ENCODE measurements at places on chromosomes 6 and 20.
A peak's percentile ranks its signal among the peaks of the same experiment; 100 is the strongest.

- DNase-seq: no peak
Observed at GRCh38 chr20:53395188-53395923, 198.3 kb downstream of the ZNF217 start.

- no peak for DNase-seq
Observed at GRCh38 chr20:41468994-41469600, 102.5 kb upstream of the EMILIN3 start.

- no peak for DNase-seq
Observed at GRCh38 chr20:22106308-22106938, 401.0 kb downstream of the PAX1 start.

GRCh38 chr6:107625264-107625663 lies 135.3 kb downstream of the SOBP start:
- no peak for DNase-seq

DNA sequence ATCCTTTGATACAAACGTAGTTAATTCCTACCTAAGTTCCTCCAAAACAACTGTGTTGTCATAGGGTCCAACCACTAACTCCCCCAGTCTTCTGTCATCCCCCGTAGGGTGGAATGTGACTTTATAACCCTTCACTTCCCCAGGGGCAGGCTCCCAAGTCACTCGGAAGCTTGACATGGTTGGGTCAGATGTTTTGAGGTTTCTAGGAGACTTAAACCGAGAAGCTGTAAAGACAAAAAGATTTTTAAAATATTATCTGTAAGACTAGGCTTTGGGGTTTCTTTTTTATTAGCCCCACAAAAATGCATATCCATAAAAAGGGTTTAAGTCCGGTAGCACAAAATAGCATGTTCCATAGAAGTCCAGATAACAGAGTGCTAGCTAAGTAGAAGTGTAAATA lies 50.2 kb downstream of the COL12A1 start:
- no peak for DNase-seq

GRCh38 chr20:21522481-21523280 lies 8.8 kb upstream of the NKX2-2 start:
- DNase-seq: no peak

GRCh38 chr20:58026361-58026760 lies 202.1 kb downstream of the ANKRD60 start:
- DNase-seq: no peak

- DNase-seq: peak; percentile 80
Observed at GRCh38 chr20:40962733-40963504, 65.7 kb upstream of the TOP1 start.

GRCh38 chr6:164195942-164196281 lies 781.4 kb downstream of the QKI start:
- no peak for DNase-seq

DNA sequence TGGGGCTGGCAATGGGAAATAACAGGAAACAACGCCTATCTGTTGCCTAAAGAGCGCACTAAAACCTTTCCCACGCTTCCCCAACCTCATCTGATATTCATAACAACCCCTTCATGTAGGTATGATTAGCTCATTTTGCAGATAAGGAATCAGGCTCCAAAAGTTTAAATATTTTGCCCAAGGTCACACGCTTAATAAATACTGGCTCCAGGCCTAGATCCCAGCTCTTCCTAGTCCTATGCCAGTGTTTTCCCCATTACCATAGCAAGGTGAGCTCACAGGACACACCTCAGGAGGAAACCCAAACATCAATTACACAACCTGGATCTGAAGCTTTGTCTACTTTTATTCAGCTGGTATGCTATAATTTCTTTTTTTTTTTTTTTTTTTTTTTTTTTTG lies 19.6 kb downstream of the MBOAT1 start:
- DNase-seq: no peak

DNA sequence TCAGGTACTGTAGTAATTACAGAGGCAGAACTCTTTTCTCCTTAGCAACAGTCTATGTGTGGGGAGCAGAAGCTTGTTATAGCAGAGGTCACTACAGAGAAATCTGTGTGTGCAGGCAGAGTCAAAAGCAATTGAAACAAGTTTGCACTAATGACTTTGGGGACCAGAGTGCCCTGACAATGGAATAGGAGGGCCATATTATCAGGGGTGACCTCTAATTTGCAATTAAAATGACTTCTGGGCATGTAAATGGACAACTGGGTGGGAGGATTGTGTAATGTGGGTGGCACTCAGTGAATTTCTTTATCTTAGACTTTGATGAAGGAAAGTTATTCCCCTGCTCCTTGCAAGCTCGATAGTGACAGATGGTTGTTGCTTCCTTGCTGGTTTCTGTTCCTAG lies 127.2 kb downstream of the PLCB4 start:
- DNase-seq: no peak

DNA sequence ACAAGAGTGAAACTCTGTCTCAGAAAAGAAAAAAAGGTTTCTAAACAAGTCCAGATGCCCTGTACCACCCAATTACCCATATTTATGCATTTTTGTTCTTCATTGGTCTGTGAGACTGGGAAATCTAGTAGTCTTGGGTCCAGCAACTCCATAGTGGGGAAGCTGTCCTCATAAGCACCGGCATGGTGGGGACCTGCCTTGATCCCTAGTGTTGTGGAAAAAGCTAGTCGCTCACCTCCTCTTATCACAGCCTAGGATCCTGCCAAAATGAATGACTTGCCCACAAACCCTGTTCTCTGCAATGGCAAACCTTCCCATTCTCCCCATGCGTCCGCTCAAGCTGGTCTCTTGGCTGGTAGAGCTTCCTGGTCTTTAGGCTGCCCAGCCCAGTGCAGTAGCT lies 38.3 kb upstream of the GABRR1 start:
- no peak for DNase-seq

GRCh38 chr20:37622728-37623127 lies 71.1 kb upstream of the CTNNBL1 start:
- DNase-seq: no peak

GRCh38 chr6:36873612-36874442 lies 776 bp downstream of the PPIL1 start:
- no peak for DNase-seq

DNA sequence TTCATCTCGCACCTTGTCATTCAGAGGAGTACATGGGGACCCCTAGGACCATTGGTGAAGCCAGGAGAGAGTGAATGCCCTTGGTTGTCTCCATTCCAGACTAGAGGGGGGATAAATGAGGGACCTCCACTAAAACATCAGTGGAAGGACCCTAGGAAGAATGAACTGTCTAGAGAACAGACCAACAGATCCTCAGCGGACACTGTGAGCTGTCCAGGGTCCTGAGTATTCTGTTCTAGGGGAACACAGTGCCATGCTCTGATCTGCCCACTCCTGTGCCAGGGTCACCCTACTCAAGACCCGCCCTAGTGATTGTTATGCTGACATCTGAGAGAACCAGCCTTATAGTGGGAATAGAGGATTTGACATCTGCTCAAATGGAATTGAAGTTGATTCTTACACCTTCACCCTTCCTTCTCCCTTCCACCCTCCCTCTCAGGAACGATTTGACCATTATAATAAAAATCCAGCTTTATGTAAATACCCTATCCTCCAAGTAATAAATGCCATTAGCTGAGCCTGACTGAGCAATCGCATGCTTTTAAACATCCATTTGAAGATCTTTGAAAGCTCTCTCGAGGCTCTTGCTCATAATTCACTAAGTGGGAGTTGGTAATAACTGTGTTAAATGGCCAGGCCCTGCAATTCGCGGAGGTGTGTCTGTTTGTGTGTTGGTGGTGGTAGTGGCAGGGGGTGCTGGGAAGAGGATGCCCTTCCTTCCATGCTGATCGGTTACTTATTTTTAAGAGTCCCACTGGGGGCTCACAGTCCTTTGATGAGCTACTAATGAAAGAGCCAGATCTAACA lies 43.6 kb upstream of the SLC32A1 start:
- DNase-seq: peak; percentile 39

DNA sequence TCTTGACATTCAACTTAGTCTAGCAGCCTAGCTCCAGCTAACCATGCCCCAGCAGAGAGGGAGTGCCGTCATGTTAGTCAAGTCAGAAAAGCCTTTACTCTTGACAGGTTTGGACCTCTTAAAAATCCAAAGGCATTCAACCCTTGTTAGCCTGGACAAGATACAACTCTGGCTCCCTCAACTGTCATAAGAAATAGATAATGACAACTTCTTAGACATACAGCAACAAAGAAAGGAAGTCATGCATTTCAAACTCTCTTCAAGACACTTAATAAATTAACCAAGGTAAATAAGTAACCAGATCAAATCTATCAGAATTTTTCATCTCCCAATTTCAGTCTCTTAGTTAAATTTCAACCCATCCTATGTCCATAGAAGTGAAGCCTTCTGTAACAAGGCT lies 22.7 kb downstream of the PTPRT start:
- no peak for DNase-seq

DNA sequence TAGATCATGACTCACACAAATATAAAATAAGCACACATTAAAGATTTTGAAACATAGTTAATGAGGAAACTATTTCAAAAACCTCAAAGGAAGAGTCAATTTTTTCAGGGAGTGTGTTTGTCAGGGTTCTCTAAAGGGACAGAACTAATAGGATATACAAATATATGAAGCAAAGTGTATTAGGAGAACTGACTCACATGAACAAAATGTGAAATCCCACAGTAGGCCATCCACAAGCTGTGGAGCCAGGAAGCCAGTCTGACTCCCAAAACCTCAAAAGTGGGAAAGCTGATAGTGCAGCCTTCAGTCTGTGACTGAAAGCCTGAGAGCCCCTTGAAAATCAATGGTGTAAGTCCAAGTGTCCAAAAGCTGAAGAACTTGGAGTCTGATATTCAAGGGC lies 898.0 kb upstream of the EYS start:
- no peak for DNase-seq

- DNase-seq: no peak
Observed at GRCh38 chr6:132511210-132511830, 1.6 kb downstream of the STX7 start.

- no peak for DNase-seq
Observed at GRCh38 chr6:151948002-151948743, 140.7 kb downstream of the ESR1 start.

- DNase-seq: peak; percentile 30
Observed at GRCh38 chr6:137722749-137723272, 144.2 kb upstream of the TNFAIP3 start.

DNA sequence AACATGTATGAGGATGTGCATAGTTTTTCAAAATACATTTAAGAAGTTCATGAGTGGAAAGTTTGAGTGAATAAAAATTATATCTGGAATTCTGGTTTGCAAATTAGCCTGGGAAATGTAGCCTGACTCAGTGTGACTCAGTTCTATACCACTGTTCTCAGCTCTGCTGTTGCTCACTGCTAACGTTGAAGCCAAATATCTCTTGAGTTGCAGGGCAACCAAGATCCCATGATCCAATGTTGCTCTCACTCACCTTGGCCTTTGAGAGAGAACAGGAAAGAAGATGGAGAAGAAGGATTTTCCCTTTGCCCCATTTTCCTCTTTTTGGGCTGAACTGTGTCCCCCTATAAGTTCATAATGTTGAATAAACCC lies 28.9 kb downstream of the PSMB9 start:
- no peak for DNase-seq

GRCh38 chr20:11672959-11673358 lies 244.7 kb upstream of the BTBD3 start:
- no peak for DNase-seq

GRCh38 chr20:39421571-39422105 lies 459.5 kb downstream of the DHX35 start:
- no peak for DNase-seq

DNA sequence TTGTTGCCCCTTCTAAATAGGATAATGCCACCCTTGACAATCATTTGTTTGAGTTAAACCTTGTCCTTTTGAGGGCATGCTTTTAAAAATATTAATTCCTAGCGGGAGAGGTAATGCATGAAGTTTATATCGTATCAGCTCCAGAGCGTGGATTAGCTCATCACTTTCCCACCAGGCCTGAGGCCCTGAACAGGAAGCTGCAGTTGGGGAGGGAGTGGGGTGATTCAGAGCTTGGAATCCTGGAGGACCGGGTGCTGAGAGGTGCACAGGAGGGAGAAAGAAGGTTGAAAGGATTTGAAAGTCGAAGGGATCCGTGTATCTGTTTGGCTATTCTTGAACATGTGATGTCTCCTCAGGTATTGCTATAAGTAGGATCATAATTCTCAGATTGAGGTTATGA lies 25.0 kb downstream of the ZDHHC14 start:
- DNase-seq: no peak

DNA sequence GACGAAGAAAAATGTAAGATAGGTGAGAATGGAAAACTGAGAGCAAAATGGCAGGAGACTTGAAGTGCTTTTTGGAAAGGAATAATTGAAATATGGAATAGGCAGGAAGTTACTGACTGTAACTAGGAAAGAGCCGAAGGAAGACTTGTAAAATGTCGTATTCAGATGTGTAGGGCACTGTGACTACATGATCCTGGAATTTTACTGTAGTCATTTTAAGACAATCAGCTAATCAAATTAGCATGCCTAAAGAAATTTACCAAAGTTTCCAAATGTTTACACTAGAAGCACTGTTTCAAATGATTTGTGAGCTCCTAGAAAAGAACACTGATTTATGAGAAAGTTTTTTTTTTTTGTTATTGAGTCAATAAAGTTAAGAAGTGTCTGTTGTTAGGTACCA lies 21.2 kb upstream of the ADIG start:
- DNase-seq: no peak

DNA sequence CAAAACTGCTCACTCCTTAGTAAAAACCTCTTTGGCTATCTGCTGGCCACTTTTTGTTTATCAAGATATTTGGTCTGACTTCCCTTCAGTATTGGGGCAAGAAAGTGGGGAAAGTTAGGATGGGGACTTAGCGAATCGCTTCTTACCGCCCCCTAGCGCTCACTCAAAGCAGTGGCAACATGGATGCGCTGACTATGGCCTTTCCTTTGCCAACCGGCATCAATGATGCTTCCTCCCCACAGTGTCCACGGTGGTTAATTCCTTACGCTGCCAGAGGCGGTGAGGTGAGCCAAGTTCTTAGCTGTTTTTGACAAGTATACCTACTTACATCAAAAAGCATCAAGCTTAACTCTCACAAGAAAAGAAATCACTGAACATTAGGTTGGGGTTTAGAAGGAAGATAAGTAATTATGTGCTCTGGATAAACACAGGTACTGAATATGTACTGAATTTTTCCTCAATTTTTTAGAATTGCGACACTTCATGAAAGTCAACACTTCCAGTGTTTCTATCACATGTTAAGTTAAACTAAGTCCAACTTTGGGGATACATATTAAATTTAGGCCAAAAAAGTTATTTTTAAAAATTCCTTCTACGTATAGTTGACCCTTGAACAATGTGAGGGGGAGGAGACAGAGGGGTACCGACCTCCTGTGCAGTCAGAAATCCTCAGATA lies 86.7 kb downstream of the GMDS start:
- DNase-seq: no peak

GRCh38 chr6:14046476-14047068 lies 71.0 kb upstream of the CD83 start:
- peak; percentile 49 for DNase-seq

GRCh38 chr6:161850562-161850961 lies 576.7 kb upstream of the AGPAT4 start:
- DNase-seq: no peak

- no peak for DNase-seq
Observed at GRCh38 chr6:11890849-11891248, 112.2 kb upstream of the ADTRP start.

- no peak for DNase-seq
Observed at GRCh38 chr6:141117874-141118273, 1014.9 kb upstream of the GJE1 start.

- DNase-seq: no peak
Observed at GRCh38 chr6:140599916-140600315, 1225.5 kb upstream of the CITED2 start.

GRCh38 chr6:138651491-138651890 lies 122.1 kb upstream of the CCDC28A start:
- no peak for DNase-seq
